Activated naive CD4-positive, alpha-beta T cell treated with anti-CD3 and anti-CD28 coated beads, Interleukin-2, amount 10 ng/mL, durations not matched to agents 7 days and 5 days (primary cell): ENCODE measurements at places on chromosomes 13 and 19.
A peak's percentile ranks its signal among the peaks of the same experiment; 100 is the strongest.

GRCh38 chr19:39064405-39064804 is 19.8 kb upstream of the ACP7 start:
- no peak for DNase-seq

DNA sequence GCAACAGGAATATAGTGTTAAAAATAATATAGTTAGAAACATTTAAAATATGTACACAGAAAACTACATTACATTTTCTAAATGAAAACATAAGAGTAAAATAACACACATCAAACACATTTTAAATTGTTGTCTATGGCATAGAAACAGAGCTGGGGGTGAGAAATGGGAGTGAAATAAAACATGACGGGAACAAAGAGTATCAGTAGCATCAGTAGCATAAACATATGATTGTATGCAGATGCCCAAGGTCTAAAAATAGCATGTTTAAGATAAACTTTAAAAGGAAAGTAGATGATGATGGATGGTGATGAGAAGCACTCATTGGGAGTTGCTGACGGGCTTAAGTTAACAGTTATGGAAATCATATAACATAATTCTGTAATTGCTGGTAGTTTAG is 1221.7 kb upstream of the SPRY2 start:
- DNase-seq: no peak

DNA sequence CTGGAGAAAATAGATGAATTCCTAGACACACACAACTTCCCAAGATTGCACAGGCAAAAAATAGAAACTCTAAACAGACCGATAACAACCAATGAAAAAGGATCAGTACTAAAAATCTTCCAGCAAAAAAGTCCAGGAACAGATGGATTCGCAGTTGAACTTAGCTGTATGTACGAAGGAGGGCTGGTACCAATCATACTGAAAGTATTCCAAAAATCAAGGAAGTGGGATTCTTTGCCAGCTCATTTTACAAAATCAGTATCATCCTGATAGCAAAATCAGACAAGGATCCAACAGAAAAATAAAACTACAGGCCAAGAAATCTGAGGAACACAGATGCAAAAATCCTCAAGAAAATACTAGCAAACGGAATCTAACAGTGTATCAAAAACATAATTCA is 6.5 kb upstream of the LILRB2 start:
- no peak for DNase-seq

DNA sequence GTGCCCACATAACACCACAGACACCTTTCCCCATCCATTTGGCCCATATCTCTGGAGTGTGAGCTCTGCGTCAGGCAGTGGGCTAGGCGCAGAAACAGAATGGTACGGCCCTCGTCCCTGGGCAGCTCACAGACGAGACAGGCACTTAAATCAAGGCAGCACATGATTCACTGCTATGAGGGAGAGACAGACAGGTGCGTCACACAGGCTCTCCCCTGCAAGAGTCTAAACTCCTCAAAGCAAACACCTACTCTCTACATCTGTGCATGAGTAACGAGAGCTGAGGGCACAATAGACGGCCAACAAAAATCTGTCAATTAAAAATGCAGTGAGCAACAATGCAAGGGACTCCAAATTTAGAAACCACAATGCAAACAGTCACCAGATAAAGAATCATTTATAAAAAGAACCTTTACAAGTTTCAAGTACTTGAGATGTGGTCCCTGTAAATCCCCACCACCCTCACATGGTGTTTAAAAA is 348.9 kb downstream of the UQCRFS1 start:
- no peak for DNase-seq

- DNase-seq: peak; percentile 55
These were observed 636 bp upstream of the ZNF579 start for GRCh38 chr19:55581145-55581822.

GRCh38 chr19:55092423-55093318 is 17.0 kb downstream of the EPS8L1 start:
- no peak for DNase-seq

- DNase-seq: no peak
These were observed 64.9 kb downstream of the EDNRB start for GRCh38 chr13:77853703-77854102.

DNA sequence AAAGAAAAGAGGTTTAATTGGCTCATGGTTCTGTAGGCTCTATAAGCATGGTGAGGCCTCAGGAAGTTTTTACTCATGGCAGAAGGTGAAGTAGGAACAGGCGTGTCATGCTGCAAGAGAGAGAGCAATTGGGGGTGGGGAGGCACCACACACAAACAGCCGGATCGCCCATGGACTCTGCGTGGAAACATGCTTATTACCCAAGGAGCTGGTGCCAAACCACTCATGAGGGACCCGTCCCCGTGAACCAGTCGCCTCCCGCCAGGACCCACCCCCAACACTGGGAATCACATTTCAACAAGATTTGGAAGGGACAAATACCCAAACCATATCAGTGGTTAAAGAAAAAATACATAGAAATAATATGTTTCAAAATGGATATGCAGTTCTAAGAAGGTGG is 174.6 kb upstream of the RNF113B start:
- DNase-seq: no peak

DNA sequence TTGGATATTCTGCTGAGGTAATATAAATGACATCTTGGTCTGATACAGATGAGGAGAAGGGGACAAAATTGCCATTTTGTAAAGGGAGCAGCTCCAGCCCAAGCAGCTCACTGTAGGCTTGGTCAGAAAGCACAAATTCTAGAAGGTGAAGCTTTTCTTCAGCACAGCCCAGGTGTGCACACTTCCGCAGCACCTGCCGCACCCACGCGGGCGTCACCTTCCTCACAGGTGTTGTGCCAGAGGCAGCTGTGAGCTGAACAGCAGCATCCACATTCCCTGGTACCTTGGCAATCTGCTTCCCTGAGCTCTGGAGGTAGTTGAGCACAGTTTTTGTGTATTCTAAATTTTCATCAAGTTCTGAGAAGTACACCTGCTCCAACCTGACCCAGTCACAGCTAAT is 79.0 kb downstream of the SACS start:
- no peak for DNase-seq

DNA sequence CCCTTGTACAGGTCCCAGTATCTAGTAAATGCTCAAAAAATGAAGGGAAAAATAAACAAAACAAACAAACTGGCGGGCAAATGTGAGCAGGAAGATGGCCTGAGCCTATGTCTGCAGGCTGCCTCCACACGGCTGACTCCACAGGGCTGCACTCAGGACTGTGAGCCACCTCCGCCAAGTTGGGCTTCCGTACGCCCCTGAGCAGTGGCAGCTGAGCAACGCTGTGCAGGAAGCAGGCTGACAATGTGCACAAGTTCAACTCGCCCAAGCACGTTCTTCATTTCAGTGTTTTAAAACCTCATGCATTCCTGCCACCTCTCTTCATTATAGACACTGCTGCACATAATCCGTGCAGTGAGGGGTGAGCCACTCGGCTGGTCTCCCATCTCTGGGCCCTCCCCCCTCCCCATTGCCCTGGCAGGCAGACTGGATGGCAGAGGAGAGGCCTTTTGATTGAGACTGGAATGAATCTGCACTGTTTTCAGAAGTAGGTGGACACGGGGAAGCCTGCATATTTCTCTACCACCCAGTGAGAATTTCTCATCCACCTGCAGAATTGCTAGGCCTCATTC is 915.3 kb downstream of the UQCRFS1 start:
- DNase-seq: no peak

DNA sequence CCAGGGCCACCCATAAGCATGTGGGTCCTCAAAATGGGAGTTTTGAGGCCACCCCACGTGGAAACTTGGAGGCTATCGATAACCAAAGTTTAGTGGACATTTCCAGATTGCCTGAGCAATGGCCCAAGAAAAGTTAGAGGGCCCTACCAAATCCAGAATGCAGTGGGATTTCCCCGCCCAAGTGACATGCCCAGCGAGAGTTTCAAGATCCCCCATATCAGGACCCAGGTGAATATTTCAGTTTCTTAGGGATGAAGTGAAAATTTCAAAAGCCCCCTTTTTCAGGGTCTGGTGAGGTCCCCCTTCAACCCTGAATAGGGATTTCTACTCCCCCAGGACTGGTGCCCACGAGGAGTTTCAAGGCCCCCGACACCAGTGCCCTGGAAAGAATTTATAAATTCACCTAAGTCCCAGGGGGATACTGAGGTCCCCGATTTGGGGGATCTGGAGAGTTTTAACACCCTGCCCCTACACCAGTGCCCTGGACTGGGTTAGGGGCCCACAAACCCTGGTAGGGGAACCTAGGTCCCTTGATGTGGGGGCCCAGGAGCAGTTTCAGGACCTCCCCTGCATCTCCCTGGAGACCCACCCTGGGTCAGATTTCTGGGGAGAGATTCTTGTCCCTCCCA is 695 bp downstream of the BST2 start:
- no peak for DNase-seq

DNA sequence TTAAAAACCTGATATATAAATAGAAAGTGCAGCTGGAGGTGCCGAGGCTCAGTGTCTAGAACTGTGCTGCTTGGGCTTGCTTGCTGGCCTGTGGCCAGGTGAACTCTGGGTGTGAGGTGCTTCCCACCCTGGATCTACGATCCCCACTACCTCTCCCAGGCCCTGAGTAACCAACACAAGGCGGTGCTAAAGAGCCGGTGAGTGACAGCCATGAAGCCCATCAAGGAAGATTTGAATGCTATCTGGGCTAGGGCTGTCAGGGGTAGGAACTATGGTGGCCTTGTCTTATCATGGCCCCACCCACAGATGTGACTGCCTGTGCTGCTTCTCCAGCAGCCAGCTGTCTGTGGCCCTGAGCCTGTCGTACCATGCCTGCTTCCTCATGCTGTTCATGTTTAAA is 25.6 kb upstream of the ZNF91 start:
- DNase-seq: no peak

- DNase-seq: no peak
These were observed 737.4 kb downstream of the UQCRFS1 start for GRCh38 chr19:28475525-28475924.

- no peak for DNase-seq
These were observed 494.3 kb downstream of the COG6 start for GRCh38 chr13:40149611-40150274.

GRCh38 chr19:50331994-50332243 is 2.7 kb upstream of the KCNC3 start:
- DNase-seq: no peak

DNA sequence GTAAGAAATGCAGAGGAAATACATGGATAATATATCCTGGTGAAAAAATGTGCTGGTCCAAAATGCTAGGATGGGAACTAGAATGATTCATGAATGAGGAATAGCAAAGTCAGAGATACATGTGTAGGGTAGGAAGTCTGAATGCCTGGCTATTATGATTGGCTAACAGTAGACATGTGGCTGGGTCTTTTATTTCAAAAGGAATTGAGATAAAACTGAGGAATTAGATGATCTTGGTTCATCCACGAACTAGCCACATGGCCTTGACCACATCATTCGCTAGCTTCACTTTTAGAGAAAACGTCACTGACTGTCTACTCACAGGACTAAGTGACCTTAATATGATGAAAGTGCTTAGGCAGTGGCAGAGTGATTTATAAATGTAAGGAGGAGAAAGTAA is 103.1 kb downstream of the TRPC4 start:
- no peak for DNase-seq

DNA sequence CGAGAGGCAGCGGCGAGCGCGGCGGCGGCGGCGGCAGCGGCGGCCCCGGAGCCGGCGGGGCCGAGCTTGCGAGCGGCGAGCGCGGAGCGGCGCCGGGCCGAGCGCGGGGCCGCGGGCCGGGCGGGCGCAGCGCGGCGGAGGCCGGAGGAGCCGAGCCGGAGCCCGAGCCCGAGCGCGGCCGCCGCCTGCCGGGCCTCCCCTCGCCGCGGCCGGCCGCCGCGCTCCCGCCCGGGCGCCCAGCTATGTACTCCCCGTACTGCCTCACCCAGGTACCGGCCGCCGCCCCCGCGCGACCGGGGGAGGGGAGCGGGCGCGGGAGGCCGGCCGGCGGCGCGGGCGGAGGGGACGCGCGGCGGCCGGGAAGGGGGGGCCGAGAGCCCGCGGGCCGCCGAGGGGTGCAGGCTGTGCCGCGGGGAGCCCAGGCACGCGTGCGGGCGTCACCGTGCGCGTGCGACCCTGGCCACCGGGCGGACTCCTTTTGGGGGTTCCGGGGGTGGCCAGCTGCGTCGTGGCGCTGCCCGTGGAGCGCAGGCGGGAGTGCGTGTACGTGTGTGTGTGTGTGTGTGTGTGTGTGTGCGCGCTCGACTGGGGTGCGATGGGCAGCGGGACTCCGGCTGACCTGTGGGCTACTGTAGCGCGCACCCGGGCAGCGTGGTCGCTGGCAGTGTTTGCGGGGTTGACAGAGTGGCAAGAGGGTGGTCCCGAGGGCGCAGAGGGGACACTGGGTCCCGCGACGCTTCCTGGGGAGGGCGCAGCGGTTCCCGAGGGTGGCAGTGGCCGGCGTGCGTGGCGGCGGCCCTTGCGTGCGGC is 526 bp downstream of the NFIX start:
- DNase-seq: peak; percentile 35

- no peak for DNase-seq
These were observed 46.1 kb upstream of the MAP3K10 start for GRCh38 chr19:40144947-40145748.

GRCh38 chr19:18046059-18046718 is 38.2 kb downstream of the ARRDC2 start:
- DNase-seq: no peak

- DNase-seq: no peak
These were observed 278.7 kb upstream of the GPC6 start for GRCh38 chr13:92947770-92948434.

DNA sequence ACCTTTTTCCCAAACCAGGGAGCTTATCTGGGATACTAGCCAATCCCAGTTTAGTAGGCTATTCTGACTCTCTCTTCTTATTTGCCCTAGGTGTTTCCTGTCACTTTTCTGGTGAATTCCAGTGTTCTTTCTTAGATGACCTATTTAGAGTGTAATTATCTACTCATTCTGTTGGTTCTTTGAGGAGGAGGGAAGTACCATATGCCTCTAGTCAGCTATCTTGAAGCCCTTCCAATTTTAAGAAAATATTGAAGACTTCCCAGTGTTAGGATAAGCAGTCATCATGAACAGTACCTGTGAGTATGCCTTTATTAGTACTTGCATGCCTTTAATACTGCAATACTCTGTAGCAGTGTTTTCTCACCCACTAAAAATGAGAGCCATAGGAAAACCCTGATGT is 724.3 kb upstream of the SLITRK1 start:
- no peak for DNase-seq

DNA sequence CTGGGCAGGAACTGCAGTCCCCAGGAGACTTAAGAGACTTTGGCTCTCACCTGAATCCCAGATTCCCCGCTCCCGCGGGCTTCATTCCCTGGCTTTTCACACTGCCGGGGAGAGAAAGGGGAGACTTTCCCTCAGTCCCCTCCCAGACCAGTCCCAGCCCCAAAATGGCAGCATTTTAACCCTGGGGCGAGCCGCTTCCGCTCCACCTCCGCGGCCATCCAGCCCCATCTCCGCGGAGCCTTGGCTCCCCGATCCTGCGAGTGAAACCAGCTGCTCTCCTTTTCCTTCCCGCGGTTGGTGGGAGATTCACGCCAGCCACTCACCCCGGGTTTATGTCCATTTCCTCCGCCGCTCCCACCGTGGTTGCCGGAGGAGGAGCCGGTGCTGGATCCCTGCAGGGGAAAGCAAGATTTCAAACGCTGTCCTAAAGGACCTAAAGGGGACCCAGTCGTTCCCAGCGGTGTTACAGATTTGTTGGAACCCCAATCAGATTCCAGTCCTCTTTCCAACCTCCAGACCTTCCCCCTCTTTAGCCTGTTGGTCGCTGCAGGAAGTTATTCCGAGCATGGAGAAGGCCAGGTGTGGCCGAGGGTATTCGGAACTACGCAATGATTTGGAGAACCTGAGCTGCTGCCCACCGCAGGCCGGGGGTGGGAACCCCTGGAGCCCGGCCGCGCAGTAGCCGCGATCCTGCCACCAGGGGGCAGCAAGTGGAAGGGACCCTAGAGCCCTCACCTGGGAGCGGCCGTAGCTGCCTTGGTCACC is 3.4 kb downstream of the DMKN start:
- DNase-seq: peak; percentile 79

- peak; percentile 34 for DNase-seq
These were observed 621 bp downstream of the SOX21 start for GRCh38 chr13:94711561-94712286.
